ENCODE measurements at places on chromosomes 4 and X.

DNA sequence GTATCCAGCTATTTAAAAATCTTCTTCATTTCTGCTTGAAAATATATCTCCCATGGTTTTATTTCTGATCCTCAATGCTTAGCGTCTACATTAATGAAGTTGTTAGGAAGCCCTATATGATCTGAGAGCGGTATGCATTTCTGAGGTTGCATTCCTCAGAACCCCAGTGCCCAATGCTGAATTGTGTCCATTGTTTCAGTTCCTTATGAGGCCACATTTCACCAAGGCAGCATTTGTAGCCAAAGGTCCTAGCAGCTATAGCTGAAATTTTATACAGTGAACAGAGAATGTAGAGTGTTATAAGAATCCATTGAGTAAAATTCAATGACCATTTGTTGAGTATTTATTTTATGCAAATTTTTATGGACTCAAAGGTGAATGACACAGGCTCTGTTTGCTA, 209.5 kb downstream of the PCDH7 start:
- DNase-seq = no peak

DNA sequence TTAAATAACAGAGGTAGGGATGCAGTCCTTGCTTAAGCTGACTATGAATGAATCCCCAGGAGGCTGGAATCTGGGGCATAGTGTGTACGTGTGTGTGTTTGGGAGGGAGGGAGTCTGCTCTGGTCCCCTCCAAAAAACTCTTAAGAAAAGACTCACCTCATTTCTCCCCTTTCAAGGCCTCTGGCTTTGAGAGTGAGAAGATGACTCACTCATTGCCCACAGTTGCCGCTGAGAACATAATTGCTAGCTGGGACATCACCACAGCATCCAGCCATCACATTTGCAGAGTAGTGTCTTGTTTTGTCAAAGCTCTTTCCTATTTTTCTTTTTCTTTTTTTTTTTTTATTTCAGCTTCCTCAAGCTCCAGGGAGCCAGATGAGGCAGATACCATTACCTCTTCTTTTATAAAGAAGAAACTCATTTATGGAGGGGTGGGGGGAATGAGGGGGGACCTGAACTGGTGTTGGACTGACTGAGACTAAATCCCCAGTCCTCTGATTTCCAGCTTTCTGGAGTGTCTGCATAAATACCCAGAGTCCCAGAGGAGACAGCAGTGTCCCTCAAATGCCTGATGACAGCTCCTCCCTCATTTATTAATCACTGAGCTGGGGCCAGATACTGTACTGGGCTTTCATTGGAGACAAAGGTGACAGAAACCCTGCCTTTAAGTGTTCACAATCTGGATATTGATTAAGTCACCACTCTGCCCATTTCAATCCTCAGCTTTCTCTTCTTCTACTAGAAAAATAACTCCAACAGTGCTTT, 61.9 kb upstream of the LAS1L start:
- DNase-seq = peak; percentile 31

GRCh38 chr4:5940470-5941203, 47.8 kb upstream of the CRMP1 start:
- DNase-seq = no peak

GRCh38 chrX:118526149-118526548, 30.5 kb downstream of the DOCK11 start:
- DNase-seq = no peak

DNA sequence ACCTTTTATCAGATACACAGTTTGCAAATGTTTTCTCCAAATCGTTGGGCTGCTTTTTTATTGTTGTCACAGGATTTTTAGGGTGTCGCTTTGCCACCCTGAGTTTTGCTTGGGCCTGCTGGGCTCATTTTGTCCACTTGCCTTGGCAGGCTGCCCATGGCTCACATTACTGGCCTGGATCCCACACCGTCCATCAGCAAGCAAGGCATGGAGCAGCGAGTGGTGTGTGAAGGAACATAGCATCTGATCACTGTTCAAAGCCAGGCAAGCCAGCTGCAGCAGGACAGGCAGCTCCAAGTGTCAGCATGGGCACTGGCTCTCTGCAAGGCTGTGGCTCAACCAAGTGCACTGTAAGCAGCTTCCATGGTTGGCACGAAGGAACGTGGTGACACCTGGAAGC, 261.4 kb upstream of the TECRL start:
- no peak for DNase-seq

GRCh38 chrX:153397256-153397960, 3.7 kb downstream of the PNMA6E start:
- no peak for DNase-seq

DNA sequence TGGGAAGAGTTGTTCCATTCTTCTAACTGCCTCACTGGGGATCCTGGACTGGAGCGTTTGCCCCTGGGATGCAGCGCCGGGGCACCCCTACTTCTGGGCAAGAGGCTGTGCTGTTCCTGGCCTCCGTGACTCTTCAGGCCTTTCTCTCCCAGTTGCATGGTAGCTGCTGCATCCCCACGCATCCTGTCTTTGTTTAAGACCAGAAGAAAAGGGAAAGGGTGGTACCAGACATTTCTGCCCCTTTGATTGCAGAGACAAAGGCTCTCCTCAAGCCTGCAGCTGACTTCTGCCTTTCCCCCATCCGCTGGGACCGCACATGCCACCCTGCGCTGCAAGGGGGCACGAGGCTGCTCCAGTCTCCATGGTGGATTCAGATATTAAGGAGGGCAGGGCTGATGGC, 70.4 kb downstream of the SHROOM2 start:
- DNase-seq = no peak

DNA sequence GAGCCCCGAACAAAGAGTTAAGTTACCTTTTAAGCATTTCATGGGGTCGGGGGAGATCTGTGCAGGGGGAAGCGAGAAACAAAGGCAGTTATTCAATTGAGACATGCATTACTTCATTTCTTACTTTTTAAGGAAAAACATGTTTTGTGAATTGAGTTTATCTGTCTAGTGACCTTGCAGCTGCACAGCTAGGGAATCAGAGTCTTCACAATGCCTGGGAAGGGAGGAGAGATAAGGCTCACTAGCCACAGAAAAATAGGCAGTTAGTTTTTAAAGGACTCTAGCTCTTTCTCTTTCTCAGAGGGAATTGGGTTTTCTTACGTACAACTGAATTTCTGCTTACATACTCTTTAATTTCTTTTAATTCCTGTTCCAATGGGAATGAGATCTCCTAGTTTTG, 26.2 kb upstream of the ZBTB33 start:
- DNase-seq = no peak

DNA sequence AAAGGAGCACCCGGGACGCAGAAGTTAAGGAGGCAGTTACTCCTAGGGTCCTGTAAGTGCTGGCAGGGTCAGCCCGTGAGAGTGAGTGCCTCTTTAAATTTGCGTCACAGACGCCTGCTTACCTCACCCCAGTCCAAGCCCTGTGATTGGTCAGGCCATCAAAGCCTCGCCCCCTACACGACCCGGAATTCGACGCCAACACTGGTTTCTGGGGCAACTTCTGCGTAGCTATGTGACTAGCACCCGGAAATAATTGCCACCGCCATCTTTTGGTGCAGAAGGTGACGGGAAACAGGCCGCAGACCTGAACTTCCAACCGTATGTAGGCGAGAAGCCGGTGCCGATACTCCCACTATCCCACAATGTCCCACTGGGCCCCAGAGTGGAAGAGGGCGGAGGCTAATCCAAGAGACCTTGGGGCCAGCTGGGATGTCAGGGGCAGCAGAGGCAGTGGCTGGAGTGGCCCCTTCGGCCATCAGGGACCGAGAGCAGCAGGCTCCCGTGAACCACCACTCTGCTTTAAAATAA, at the start of gene DDX53:
TSS of gene DDX53 (plus strand) at position 265 of the 528 bp plus-strand sequence. CDS start at position 363, 98 bp downstream.
- DNase-seq = no peak

- DNase-seq = no peak
These were observed 12.3 kb downstream of the MSX1 start for GRCh38 chr4:4871573-4872313.

- no peak for DNase-seq
These were observed 22.8 kb downstream of the USP9X start for GRCh38 chrX:41108007-41108406.

DNA sequence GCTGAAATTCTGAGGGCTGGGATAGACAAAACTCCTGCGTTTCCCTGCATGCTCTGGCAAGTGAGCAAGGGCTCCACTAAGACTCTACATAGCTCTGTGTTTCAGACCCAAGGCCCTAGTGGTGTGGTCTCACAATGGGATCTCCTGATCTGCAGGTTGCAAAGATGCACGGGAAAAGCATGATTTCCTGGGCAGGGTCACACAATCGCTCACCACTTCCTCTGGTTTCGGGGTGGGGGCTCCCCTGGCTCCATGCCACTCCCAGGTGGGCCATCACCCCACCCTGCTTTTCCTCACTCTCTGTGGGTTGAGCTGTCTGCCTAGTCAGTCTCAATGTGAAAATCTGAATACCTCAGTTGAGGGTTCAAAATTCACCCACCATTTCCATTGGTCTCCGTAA, 111.5 kb downstream of the KLF8 start:
- no peak for DNase-seq

DNA sequence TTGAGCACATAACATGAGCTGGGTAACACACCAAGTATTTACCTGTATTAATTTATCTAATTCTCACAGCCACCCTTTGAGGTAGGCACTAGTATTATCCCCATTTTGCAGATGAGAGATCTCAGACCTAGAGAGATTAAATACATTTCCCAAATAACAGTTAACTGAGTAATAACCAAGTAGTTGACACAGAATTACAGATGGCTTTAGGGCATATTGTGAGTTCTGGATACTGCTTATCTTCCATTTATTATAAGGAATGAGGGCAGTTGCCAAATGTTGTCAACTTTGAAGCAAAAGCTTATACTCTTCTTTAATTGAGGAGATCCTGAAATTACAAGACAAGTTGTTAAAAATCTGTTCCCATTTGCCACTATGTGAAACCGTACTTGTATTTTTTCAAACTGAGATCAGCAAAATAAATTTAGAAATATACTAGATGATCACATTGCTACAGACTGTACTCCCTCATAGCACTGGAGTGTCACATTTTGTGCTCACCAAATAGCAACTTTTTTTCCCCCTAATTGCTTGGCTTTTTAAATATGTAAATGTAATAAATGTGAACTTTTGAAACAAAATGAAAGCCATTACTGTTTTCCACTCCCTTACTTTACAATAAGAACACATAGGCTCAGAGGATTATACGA, 62.0 kb downstream of the ZNF827 start:
- no peak for DNase-seq

DNA sequence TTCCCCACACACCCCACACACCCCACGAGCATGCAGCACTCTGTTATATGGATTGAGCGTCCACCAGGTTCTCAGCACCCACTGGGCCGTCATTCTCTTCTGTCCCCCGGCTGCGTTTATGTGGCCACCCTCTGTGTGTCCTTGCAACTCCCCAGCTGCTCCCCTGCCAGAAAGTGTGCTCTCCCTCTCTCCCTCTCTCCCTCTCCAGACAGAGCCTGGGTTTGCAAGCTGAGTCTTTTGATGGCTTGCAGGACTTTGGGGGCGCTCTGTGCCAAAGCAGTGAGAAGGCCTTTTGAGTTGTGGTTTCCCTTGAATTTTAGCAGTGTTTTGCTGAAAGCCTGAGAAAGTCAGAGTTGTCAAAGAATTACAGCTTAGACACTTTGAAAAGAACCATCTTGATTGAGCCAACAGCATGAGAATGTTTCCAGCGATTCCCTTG, 173.5 kb downstream of the DCLK2 start:
- DNase-seq = no peak

DNA sequence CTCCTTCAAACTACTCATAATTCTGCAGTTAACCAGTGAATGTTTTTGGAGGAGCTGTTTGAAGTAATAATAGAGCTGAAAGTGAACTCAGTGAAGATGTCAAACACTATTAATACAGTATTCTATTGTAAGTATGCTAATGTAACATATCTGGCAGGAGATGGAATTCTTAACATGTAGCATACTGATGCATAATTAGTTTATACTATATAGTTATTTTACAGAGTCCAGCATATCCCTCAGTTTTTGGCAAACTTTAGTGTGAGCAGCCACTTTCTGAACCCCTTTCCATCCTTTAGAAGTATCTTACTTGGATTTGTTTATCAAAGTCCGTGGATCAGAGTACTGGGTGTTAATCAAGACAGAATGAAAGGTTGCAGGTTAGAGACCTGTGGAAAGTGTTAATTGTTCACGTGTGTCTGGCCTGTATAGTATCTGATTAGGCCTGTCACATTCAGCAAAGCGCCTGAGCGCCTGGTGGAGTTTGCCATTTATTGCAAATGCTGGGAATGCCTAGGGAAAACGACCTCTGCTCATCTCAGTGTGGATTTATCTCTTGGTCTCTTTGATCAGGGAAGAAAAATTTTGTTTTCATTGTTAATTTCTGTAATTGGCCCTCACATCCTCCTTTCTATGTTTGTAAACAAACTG, 251.7 kb upstream of the MAD2L1 start:
- no peak for DNase-seq

DNA sequence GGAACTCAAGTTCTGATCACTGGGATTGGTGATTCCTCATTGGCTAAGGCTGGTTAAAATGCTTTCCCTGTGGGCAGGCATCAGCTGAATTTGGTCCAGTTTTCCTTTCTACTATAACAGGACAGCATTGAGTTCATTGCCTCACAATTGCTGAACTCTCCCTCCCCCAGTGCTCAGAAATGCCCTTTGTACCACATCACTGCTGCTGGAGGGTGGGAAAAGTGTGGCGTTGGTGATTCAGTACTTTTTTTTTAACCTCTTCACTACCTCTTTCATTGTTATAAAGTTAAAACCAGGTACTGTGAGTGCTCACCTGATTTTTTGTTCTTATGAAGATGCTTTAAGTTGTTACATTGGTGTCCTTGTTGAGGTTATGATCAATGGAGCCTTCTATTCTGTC, 69.3 kb upstream of the IL2 start:
- no peak for DNase-seq

- no peak for DNase-seq
These were observed 12.0 kb upstream of the IGSF1 start for GRCh38 chrX:131301155-131301554.

DNA sequence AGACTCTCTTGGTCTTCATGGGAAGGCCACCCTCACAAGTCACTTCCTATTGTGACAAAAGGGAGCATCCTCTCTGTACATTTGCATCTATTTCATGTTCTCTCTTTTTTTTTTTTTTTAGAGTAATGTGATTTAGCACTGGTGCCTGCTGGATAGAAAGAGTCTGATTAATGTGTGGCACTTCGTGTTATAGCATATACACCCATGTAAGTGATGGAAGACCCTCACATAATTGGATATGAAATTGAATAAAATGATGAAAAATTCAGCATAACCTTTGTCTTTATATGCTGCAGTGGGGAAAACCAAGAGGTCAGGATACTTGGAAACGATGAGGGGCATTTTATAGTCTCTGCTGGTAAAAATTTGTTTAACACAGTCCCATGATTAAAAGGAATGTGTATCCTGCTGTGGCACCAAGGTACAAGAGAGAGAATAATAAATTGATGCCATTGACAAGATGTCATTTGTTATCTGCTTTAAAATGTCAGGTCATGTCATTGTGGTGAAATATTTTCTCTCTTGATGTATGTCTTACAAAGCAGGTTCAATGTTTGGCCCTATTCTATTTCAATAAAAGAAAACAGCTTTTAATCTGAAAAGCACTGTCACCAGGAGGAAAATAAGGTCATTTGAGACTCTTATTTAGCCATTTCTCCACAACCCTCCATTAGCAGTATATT, 1115.4 kb downstream of the STPG2 start:
- no peak for DNase-seq

All from stimulated activated CD8-positive, alpha-beta memory T cell treated with anti-CD3 and anti-CD28 coated beads, Interleukin-12 subunit alpha, Interleukin-12 subunit beta, amount 100 ng/mL, for 4 hours (primary cell).